AG04449 (cell line): ENCODE measurements at places on chromosomes 4 and X.

DNA sequence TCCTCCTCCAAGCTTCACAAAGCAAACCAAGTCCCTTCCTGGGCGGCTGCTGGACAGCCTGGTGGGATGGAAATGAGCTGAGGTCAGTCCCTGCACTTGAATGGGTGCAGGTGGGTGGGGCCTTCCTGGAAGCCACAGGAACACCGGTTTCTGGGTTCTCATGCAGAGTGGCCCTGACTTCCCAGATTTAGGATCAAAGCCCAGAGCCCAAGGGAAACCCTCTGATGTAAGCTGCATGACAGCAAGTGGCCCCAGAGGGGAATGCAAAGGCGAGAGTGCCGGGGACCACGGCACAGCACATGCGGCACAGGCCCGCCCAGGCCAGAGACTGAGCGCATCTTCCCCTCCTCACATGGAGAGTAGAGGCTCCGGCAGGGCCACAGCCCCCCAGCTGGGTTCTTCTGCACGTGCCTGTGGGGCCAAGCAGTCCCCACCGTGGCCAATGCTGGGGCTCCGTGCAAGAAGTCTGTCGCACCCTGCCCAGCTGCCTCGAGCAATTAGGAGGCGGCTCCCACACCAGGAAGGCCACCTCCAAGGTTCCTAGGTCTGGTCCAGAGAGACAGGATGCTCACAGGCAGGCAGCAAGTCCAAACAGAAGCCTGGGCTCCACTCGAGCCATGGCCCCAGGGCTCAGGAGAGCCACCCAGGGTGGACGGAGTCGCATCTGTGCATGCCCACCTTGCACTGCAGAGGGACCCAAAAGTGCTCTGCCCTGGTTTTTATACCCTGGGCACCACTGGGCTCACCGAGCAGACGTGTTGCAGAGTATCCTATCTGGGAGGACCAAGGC lies 83.0 kb downstream of the HTRA3 start:
- DNase-seq = no peak

GRCh38 chr4:138085736-138086305 lies 156.3 kb downstream of the SLC7A11 start:
- no peak for DNase-seq

- DNase-seq = no peak
Measured at GRCh38 chr4:7189475-7190277, 2.7 kb upstream of the SORCS2 start.

DNA sequence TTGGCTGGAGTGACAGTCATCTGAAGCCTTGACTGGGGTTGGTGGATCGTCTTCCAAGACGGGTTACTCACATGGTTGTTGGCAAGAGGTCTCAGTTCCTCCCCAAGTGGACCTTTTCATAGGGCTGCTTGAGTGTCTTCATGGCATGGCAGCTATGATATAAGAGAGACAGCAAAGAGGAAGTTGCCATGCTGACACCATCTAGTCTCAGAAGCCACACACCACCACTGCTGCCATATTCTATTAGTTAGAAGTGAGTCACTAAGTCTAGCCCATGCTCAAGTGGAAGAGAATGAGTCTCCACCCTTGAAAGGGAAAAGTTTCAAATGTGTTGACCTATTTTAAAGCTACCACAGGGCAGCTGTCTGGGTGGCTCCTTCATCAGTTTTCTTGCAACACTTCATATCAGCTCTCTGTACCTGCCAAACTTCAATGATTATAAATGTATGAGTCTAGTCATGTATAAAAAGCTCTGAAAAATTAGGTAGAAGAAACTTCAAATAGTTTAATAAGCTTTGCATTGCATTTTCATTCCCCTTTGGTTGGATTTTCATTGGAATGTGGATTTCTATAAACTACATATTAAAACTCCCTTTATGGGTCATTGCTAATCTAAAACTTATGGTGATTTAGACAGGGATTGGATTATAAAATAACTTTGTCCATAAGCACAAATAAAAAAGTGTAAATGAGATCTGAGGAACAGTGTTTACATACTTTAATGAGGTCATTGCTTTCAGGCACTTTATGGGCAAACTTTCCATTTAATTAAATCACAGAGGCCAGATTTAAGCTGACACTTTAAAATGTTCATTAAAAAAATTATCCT lies 68.0 kb upstream of the ATXN3L start:
- no peak for DNase-seq

GRCh38 chr4:17577665-17578481 lies 875 bp downstream of the LAP3 start:
- no peak for DNase-seq

DNA sequence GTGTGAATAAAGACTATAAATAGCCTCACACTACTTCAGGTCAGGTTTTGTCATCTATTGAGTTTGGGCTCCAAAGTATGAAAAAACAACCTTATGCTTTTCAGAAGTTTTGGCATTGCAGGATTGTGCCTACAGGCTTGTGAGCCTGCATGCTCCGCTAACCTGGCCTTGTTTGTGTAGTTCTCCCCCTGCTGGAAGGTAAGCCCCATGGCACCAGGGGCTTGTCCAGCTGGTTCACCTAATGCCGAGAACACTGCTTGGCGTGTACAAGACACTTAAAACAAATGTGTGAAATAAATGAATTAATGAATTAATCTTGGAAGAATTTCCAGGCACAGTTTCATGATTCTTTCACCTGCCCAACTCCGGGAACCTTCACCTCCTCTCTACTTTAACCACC lies 1.8 kb upstream of the HSD17B10 start:
- no peak for DNase-seq

GRCh38 chr4:67861513-67861912 lies 22.3 kb downstream of the TMPRSS11D start:
- DNase-seq = no peak

GRCh38 chr4:113478032-113478431 lies 283.5 kb downstream of the CAMK2D start:
- no peak for DNase-seq

DNA sequence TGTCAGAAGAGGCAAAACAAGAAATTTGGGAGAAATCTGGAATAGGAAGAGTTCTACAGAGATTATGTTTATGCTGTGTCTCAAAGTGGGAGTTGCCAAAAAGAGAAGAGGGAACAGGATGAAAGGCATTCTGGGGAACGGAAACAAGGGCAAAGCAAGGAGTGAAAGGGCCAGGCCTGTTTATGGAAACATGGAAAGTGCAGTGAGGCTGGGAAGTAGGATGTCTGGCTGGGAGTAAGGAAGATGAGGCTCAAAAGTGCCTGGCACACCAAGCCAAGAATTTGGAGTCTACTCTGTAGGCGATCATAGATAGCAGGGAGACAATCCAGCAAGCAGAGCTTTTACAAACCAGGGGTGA lies 1.8 kb upstream of the CUL4B start:
- DNase-seq = no peak

GRCh38 chrX:119605464-119606279 lies 552 bp downstream of the NKRF start:
- DNase-seq = no peak

GRCh38 chrX:30637874-30638815 lies 15.1 kb upstream of the GK start:
- no peak for DNase-seq

DNA sequence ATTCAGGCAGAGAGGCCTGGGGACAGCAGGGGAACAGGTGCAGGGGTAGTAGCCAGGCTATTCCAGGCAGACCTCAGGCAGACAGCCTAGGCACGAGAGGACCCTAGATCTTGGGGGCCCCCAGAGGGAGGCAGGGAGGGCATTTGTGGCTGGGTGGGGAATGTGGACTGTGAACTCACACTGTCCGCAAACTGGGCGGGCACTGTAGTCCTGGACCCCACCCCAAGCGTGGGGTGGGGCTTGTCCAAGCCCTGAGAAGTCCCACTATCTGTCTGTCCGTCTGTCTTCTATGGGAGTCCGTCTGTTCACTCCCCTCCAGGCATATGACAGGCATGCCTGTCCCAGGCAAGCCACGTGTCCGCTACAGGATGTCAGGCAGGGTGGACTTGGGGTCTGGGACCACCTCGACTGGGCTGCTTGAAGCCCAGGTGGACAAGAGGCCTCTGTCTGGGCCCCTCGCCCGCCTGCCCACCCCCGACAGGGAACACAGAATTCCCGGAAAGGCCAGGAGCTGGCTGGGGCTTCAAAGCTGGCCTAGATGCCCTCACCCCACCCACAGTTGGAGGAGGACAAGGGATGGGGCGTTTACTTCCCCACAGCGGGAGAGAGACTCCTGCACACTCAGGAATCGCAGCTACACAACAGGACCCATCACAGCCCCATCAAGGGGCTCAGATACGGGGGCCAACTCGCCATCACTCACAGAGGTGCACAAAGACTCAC lies at the start of gene SLC38A5:
SLC38A5 (minus strand) TSS at position 151 of the 723 bp plus-strand sequence. CDS start 2,336 bp downstream, outside the sequence.
- DNase-seq = no peak

- DNase-seq = no peak
Measured at GRCh38 chr4:130131536-130131935, 1035.6 kb downstream of the C4orf33 start.

DNA sequence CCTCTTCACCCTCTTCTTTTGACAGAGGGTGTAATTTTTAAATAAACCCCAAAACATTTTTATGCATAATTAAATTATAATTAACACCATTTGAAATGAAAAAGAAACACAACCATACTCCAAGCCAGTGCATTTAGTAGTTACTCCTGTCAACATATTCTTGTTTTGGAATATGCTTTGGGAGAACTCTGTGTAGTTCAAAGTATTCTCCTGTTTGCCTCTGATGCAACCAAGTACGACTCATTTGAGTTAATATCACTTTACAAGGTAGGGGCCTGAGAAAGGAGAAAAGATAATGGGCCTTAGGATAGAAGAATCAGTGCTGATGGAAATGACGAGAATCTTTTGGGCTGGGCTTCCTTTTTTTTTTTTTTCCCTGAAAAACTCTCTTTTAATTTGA lies 2.7 kb downstream of the PTPN13 start:
- DNase-seq = no peak

DNA sequence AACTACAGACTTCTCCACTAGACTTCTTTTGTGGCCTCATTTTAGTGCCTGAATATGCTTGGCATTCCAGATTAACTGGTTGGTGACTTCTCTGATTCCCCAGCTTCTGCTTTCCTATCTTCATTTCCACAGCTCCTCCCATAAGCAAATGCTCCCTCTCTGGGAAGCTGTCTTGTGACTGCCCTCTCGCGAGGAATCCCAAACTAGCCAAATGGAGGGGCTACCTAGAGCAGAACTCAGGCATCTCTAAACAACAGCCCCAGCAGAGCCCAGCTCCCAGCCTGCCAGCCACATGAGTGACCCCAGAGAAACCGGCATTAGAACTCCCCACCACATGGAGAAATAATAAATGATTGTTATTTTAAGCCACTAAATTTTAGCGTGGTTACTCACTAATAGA lies 7.6 kb upstream of the VEGFD start:
- no peak for DNase-seq

DNA sequence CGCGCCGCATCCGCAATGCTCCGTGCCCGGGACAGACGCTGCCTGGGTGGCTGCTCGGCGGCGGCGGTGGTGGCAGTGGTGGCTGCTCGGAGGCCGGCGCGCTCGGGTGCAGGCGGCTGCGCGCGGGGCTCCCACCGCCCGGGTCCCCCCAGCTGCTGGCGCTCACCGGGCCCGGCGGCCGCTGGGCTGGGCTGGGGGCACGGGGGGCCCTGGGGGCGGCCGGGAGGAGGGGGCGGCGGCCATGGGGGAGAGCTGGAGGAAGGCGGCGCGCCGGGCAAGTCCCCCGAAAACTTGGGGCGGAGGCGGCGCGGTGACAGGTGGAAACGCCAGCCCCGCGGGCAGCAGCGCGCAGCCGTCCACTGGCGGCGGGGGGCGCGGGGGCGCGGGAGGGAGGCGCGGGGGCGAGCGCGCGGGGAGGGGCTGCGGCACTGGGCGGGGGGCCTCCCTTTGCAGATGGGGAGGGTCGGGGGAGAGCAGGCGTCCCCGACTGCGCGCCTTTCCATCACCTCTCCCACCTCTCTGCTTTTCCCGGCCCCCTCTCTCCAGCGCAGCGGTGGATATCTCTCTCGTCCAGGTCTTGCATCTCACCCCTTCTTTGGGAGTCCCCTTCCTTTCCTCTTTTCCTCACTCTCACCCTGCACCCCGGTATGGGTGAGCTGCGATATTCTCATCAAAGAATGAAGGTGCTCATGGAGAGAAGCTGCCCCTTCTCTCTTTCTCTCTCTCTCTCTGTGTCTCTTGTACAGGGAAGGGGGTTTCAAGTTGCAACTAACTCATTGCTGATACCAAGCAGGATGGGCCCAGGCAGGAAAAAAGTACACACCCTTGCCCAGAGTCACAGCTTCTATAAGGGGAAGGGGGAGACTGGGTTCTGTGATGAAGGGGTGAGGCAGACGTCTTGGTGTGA lies 83.7 kb upstream of the DHRSX start:
- DNase-seq = no peak

DNA sequence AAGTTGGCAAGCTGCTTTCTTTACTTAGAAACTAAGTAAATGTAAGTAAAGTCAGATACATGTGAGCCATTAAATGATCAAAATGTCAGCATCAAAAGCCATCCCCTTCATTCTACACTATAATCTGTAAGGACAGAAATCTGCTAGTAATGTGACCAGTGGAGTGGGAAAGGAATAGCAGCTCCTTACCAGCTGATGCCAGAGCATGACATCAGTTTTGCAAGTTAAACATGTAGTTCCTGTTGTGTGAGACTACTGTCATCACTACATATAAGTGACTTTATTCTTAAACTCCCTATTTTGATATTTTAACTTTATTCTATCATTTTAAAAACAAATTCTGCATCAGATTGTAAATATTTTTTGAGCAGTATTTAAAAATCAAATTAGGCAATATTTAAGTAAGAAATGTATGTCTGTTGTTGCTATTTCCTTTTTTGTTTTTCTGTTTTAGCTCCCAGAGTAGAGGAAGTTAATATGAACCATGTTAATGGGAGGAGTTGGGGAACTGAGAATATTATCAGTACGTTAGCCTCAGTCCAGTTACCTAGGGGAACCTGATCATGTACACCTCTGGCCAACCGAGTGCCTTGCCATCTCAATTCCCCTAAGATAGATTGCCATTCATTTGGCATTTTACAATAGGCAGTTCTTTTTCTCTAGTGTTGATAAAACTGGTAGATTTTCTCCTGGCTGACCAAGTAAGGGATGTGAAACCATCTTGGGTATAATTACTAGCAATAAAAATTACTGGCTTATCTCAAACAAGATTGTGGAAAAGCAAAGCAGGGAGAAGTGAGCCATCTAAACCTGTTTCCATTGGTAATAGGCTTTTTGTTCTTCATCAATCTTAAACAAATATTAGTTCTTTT lies 34.7 kb downstream of the CCNI start:
- DNase-seq = no peak

DNA sequence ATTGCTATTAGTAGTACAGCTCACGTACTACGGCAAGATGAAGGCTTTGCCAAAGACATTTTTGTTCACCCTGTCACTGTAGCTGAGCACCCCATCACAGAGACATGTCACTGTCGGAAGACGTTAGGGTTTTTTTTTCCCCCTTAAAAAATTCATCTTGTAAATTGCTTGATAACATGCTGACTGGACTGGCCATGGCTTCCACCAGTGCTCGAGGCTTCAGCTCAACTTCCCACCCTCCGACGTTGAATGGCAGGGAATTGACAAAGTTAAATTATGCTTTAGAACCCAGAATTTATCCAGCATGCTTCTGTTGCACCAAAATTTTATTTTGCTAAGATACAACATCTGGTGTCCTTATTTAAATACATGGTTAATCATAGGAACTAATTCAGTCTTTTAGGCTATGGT lies 707 bp upstream of the OTUD4 start:
- no peak for DNase-seq
